ENCODE measurements at places on chromosomes 5 and 9.

DNA sequence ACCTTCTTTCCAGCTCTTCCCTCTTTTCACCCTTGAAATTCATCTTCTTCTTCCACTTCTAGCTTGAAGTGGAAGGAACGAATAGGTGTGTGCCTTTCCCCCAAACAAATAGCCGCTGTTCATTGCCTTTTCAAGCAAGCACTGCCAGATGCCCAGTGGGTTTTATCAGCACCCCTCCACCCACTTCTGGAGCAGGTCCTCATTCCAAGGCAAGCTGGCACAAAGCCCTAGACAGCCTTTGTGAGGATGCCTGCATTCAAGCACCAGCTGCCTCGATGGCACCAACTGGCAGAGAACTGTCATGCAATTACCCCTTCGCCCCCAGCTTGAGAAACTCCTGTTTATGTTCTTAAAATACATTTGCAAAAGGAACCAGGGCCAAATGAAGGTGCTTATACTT is 36.5 kb downstream of the SERINC5 start:
- peak overlapping the region; percentile 56 for H3K27ac ChIP-seq
- H3K4me1 ChIP-seq = peaks cover 61% of the 10 kb centered on the region
- no peak for DNase-seq
- no peaks in the 10 kb centered on the region for H3K27me3 ChIP-seq

GRCh38 chr5:7851617-7852289 is 820 bp upstream of the CFAP90 start:
- peaks cover 1% of the 10 kb centered on the region for H3K36me3 ChIP-seq
- H3K27me3 ChIP-seq = peaks cover 24% of the 10 kb centered on the region
- H3K4me1 ChIP-seq = peaks cover 19% of the 10 kb centered on the region
- DNase-seq = peak; percentile 52
- H3K27ac ChIP-seq = no peak overlapping the region
- peak overlapping the region; percentile 3 for H3K4me3 ChIP-seq

DNA sequence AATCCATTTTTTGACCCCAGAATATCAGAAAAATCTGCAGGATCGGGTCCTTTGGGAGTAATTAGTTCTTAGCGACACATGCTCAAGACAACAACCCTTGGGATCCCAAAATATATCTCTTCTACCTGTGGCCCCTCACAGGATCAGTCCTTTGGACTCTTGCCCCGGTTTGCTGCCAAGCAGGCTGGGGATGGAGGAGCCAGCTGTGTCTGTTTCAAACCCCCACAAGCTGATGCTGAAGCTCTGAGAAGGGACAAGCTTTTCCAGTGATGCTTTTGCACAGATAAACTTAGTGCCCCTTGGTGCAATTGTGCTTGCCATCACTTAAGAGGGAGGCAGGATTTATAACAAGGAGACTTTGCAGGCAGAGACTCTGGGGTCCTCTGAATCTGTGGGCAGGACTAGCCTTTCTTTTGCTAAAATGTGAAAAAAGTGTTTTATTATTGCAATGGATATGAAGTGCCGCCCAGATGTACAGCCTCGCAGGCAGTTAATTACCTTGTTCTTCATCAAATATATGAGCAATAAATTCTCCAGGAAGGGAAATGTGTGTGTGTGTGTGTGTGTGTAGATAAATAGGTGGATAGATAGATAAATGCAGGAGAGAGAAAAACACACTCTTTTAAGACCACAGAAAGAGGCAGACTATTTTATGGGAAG is 9.6 kb upstream of the LHX2 start:
- H3K27me3 ChIP-seq = peaks cover 90% of the 10 kb centered on the region
- no peak overlapping the region for H3K4me3 ChIP-seq
- no peak overlapping the region for H3K27ac ChIP-seq
- DNase-seq = no peak

DNA sequence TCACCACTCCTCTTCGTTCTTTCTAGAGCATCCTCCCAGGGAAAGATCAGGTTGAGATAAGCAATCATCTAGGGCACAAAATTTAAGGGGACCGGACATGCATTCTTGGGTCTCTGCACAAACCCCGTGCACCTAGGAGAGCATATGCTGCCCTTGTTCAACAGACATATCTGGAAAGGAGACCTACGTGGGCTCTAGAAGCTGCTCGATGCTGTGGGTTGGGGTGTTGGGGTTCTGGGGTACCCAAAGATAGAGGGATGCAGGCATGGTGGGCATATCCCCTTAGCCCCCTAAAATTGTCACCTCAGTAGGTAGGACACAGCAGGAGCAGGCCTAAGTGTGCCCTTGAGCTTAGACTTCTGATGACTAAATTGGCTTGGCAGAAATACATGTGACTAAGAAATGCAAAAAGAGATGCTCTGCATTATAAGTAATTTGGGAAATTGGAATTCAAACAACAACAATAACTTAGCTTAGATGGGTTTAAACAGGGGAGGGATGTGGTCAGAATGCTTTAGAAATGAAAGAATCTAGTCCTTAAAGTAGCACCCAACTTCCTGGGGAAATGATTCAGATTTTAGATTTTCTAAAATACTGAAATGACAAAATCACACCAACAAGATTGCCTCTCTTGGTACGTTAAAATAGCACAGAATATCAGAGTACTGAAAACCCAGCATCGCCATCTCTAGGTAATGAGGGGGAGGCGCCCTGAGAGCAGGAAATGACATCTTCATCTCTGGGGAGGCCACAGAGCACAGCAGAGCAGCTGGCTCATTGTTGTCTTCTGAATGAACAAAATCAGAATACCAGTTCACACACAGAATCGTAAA is 172.3 kb downstream of the GNA14 start:
- peak; percentile 79 for DNase-seq
- H3K4me3 ChIP-seq = peak overlapping the region; percentile 53
- peaks cover 12% of the 10 kb centered on the region for H3K36me3 ChIP-seq

DNA sequence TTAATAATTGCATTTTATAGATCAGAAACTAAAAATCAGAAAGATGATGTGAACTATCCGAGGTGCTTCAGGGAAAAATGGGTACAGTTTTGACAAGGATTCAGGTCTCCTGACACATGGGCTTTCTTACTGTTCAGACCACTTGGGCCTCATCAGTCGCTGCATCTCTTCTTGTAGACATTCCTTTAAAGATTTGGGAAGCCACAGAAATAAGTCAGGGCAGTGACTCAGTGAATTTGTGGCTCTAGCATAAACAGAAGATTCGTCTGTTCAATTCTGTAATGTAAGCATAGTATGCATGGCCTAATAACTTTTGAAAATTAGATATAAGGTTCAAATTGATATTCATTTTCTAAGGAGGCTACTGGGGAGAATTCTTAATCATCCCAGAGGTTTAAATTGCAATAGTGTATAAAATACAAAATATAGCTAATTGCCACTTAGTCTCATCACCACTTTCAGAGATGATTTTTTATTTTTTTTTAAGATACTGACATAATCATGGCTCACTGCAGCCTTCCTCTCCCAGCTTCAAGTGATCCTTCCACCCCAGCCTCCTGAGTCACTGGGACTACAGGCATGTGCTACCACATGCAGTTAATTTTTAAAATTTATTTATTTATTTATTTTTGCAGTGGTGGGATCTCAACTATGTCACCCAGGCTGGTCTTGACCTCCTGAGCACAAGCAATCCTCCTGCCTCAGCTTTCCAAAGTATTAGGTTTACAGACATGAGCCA is 48.9 kb downstream of the RASEF start:
- DNase-seq = no peak
- H3K27me3 ChIP-seq = peaks cover 11% of the 10 kb centered on the region
- peaks cover 10% of the 10 kb centered on the region for H3K36me3 ChIP-seq
- no peak overlapping the region for H3K4me3 ChIP-seq
- no peak overlapping the region for H3K27ac ChIP-seq

GRCh38 chr9:12846035-12846434 is 71.2 kb downstream of the LURAP1L start:
- no peak overlapping the region for H3K27ac ChIP-seq
- no peak overlapping the region for H3K4me3 ChIP-seq
- DNase-seq = no peak
- H3K27me3 ChIP-seq = no peaks in the 10 kb centered on the region
- H3K4me1 ChIP-seq = no peaks in the 10 kb centered on the region

DNA sequence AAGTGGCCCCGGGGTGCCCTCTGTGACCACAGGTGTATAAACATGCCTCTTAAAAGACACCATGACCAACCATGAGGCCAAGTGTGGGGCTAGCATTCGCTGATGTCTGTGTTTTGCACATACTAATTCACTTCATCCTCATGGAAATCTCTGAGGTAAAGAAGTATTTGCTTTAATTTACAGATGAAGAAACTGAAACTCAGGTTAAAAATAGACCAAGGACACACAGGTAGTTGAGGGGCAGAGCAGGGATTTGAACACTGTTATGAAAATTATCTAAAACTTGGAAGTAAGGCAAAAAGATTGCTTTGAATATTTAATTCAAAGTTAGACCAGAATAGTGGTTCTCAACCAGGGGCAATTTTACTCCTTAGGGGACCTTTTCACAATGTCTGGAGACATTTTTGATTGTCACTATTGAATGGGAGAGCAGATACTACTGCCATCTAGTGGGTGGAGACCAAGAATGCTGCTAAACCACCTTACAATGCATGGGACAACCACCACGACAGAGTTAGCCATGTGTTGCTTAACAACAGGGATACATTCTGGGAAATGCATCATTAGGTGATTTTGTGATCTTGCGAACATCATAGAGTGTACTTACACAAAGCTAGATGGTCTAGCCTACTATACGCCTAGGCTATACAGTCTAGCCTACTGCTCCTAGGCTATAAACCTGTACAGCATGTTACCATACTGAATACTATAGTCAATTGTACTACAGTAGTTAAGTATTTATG is 8.0 kb upstream of the FXN start:
- peaks cover 14% of the 10 kb centered on the region for H3K36me3 ChIP-seq
- no peak overlapping the region for H3K4me3 ChIP-seq
- H3K27me3 ChIP-seq = peaks cover 14% of the 10 kb centered on the region
- peak; percentile 68 for DNase-seq
- H3K4me1 ChIP-seq = peaks cover 53% of the 10 kb centered on the region

DNA sequence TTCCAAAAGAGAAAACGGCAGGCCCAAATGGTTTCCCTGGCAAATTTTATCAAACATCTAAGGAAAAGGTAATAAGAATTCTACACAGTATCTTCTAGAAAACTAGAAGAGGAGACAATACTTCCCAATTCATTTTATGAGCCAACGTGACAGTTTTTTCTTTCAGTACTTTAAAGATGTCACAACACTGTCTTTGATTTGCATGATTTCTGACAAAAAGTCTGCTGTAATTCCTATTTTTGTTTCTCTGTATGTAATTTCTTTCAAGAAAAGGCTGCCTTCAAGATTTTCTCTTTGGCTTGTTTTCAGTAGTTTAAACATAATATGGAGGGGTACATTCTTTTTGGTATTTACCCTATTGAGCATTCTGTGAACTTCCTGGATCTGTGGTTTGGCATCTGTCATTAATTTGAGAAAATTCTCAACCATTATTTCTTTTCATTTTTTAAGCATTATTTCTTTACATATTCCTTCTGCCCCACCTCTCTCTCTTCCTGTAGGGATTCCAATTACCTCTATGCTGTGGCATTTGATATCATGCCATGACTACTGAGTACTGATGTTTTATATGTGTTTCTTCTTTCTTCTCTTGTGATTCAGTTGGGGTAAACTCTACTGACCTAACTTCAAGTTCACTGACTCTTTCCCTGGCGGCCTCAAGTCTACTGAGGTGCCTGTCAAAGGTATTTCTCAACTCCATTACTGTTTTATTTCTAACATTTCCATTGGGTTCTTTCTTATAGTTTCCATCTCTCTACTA is 32.2 kb downstream of the ANKS6 start:
- no peaks in the 10 kb centered on the region for H3K36me3 ChIP-seq
- H3K27me3 ChIP-seq = no peaks in the 10 kb centered on the region
- no peak overlapping the region for H3K4me3 ChIP-seq
- H3K27ac ChIP-seq = no peak overlapping the region
- H3K4me1 ChIP-seq = no peaks in the 10 kb centered on the region

DNA sequence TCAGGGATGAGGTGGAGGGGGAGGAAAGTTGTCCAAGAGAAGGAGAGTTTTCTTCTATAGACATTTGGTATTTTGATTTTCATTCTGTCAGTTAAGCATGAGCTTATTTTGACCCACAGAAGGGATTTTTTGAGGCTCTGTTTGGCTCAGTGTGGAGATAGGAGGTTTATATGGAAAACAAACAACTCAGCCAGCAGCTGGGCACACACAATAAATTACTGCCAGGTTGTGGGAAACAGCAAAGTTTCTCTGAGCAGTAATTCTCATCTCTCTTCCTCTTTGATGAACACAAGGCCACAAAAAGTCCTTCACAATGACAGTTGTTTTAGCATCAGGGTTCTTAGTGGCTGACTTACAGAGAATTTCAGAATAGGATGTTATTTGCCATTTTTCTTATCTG is 486.1 kb downstream of the KDM4C start:
- no peaks in the 10 kb centered on the region for H3K4me1 ChIP-seq
- H3K4me3 ChIP-seq = no peak overlapping the region
- peaks cover 6% of the 10 kb centered on the region for H3K27me3 ChIP-seq

GRCh38 chr5:148084269-148084668 is 20.5 kb downstream of the SPINK5 start:
- H3K27me3 ChIP-seq = no peaks in the 10 kb centered on the region
- no peaks in the 10 kb centered on the region for H3K36me3 ChIP-seq
- DNase-seq = no peak
- H3K4me1 ChIP-seq = no peaks in the 10 kb centered on the region
- H3K27ac ChIP-seq = no peak overlapping the region

Measured in activated CD8-positive, alpha-beta T cell treated with anti-CD3 and anti-CD28 coated beads, Interleukin-2, amount 10 ng/mL, durations not matched to agents 7 days and 5 days (primary cell).